ENCODE measurements at places on chromosomes 5 and 9.

DNA sequence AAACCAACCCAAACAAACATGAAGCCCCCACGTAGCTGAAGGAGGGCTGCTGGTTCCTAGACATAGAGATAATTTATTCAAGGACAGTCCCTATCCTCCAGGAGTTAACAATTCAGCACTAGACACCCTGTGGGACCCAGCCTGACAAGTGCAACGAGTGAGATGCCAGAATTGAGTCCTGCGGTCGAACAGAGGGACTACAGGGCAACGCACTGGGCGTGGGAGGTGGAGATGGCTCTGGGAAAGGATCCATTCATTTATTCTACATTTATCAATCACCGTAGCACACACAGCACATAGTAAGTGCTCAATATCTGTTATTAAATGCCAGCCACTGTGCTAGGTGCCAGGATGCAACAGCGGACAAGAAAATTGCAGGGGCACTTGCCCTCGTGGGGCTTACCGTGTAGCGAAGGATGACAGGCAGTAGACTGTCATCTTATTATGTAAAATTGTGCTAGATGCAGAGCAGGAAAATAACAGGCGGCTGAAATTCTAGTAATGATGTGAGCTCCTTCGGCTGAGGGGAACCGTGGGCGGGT is 855 bp upstream of the ARHGAP26 start:
- no peaks in the 10 kb centered on the region for H3K27me3 ChIP-seq
- peak overlapping the region; percentile 75 for H3K27ac ChIP-seq

DNA sequence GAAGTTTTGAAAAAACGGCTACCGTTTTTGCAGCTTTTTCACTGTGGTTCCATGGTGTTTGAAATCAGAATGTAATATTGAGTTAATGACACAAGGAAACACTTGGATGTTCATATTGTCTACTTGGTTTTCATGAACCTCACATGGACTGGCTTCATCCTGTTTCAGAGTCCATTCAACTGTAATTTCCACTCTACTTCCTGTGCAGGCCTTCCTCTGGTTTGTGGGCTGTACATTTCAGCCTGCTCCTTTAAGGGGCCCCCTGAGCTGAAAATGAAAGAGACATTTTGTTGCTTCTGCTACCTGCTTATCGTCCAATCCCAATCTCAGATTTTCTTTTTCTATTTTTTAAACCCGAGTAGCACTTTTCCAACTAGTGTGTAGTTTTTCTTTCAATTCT is 41.8 kb upstream of the CDKN2B start:
- peaks cover 5% of the 10 kb centered on the region for H3K27me3 ChIP-seq
- H3K27ac ChIP-seq = peak overlapping the region; percentile 65
- no peaks in the 10 kb centered on the region for H3K36me3 ChIP-seq

- no peak overlapping the region for H3K4me3 ChIP-seq
- H3K36me3 ChIP-seq = peaks cover 34% of the 10 kb centered on the region
Observed at GRCh38 chr9:76570826-76571225, 111.8 kb downstream of the GCNT1 start.

GRCh38 chr5:159224471-159224870 is 15.1 kb upstream of the RNF145 start:
- no peak overlapping the region for H3K27ac ChIP-seq
- no peaks in the 10 kb centered on the region for H3K36me3 ChIP-seq
- no peaks in the 10 kb centered on the region for H3K4me1 ChIP-seq
- H3K4me3 ChIP-seq = no peak overlapping the region
- DNase-seq = no peak

DNA sequence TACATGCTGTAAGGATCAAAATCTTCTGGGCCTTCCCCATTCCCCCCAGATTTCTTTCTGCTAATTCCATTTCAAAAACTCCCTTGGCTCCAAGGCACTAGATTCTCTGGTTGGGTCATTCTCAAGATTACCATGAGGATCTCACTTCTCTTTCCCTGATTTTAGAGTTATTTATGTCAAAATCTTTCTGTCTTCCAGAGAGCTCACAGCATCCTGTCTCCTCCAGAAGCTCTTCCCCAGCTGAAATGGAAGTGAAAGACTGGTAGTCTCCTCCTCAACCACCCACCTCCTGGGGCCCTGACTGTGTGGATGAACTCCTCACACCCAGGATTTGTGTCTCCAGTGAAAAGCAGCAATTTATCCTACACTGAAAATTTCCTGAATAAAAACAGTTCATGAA is 11.9 kb upstream of the ZNF366 start:
- no peak for DNase-seq
- peaks cover 16% of the 10 kb centered on the region for H3K36me3 ChIP-seq
- H3K27ac ChIP-seq = peak overlapping the region; percentile 15
- H3K4me1 ChIP-seq = peaks cover 22% of the 10 kb centered on the region
- no peaks in the 10 kb centered on the region for H3K27me3 ChIP-seq

DNA sequence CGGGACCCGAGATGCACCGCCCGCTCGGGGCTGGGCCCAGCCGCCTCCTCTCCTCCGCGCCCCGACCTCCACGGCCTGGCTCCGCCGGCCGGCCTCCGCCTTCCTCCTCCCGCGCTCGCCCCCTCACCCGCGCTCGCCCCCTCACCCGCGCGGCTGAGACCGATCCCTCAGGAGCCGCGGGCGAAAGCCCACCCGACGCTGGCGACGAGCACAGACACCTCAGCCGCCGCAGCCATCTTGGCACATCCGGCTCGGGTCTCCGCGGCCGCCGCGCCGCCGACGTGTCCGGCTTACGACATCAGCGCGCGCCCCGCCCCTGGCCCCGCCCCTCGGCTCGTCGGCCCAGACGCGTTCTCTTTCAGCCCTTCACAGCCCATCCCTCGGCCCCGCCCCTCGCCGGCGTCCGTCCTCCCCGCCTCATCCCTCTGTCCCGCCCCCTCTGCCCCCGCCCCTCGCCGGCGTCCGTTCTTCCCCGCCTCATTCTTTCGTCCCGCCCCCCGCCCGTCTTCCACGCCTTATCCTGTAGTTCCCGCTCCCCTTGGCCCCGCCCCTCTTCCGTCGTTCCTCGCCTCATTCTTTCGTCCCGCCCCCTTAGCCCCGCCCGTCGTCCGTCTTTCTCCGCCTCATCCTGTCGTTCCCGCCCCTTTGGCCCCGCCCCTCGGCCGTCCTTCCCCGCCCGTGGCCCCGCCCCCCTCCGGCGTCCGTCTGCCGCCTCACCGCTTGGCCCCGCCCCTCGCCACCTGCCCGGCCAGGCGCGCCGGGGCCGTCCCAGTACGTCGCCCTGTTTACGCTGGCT is at the start of gene SEC16A:
SEC16A (minus strand) TSS at position 248 of the 796 bp plus-strand sequence. CDS start 5,425 bp downstream, outside the sequence.
- peak within 1 kb of the TSS; percentile 99 for H3K4me3 ChIP-seq
- DNase-seq = peak; percentile 96
- H3K36me3 ChIP-seq = peaks cover 4% of the 10 kb centered on the region
- peaks cover 13% of the 10 kb centered on the region for H3K4me1 ChIP-seq
- peak within 1 kb of the TSS; percentile 100 for H3K27ac ChIP-seq

- no peaks in the 10 kb centered on the region for H3K27me3 ChIP-seq
- H3K4me1 ChIP-seq = peaks cover 93% of the 10 kb centered on the region
- DNase-seq = no peak
- H3K27ac ChIP-seq = peak overlapping the region; percentile 49
- no peak overlapping the region for H3K4me3 ChIP-seq
- peaks cover 54% of the 10 kb centered on the region for H3K36me3 ChIP-seq
Observed at GRCh38 chr5:119393746-119394145, 37.9 kb downstream of the TNFAIP8 start.

- no peaks in the 10 kb centered on the region for H3K36me3 ChIP-seq
- H3K4me3 ChIP-seq = no peak overlapping the region
- H3K27me3 ChIP-seq = no peaks in the 10 kb centered on the region
Observed at GRCh38 chr9:14218253-14218652, 95.7 kb downstream of the NFIB start.

DNA sequence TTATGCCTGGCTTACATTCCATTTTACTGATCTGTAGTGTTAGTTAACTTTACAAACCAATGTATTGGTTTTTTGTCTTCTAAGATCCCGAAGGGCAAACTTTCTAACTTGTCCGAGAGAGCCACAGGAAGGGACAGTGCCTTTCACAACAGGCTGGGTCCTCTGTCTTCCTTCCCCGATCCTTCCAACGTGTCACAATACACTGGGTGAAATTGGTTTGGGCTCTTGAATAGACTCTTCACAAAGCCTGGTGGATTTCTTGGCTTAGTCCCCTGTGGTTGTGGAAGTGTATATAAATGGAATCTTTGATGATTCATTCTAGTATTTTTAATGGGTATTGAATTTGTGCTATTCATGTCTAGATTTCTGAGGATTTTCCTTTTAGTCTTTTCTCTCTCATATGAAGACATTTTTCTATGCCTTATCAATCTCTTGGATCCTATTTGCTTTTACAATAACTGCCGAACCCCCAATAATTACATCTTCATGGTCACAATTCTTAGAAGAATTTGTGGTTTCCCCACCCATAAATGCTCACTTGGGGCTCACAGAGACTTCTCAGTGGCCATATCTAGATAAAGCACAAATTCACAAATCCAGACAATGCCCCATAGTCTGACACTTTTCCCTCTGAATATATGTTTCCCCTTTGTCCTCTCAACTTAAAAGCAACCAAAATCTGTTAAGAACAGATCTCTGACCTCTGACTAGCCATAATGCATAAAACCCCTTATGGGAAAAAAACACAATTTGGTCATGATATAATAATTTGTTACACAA is 107.7 kb downstream of the MTRR start:
- DNase-seq = no peak
- peaks cover 4% of the 10 kb centered on the region for H3K4me1 ChIP-seq
- H3K27me3 ChIP-seq = no peaks in the 10 kb centered on the region
- no peak overlapping the region for H3K4me3 ChIP-seq

- H3K27me3 ChIP-seq = no peaks in the 10 kb centered on the region
- no peak overlapping the region for H3K27ac ChIP-seq
- DNase-seq = no peak
- H3K36me3 ChIP-seq = no peaks in the 10 kb centered on the region
- no peak overlapping the region for H3K4me3 ChIP-seq
Observed at GRCh38 chr5:33023649-33024048, 312.5 kb downstream of the NPR3 start.

DNA sequence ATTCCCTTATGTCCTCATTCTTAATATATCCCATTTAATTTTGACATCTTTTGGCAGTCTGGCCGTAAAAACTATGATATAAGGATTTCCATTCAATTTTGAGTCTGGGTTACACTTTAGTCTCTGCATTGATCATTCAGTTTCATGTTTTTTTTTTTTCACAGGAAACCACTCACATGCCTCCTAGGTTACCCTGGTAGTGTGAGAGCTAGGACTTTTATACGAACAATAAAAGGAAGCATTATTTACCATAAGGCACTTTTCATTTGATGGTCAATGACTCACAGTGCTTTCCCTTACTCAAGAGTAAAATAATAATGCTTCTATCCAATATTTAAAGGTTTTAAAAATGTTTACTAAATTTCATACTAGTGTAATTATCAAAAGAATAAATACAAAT is 16.4 kb upstream of the DMAC1 start:
- no peak overlapping the region for H3K27ac ChIP-seq
- H3K27me3 ChIP-seq = no peaks in the 10 kb centered on the region
- no peaks in the 10 kb centered on the region for H3K36me3 ChIP-seq
- no peak overlapping the region for H3K4me3 ChIP-seq
- no peak for DNase-seq
- H3K4me1 ChIP-seq = no peaks in the 10 kb centered on the region

DNA sequence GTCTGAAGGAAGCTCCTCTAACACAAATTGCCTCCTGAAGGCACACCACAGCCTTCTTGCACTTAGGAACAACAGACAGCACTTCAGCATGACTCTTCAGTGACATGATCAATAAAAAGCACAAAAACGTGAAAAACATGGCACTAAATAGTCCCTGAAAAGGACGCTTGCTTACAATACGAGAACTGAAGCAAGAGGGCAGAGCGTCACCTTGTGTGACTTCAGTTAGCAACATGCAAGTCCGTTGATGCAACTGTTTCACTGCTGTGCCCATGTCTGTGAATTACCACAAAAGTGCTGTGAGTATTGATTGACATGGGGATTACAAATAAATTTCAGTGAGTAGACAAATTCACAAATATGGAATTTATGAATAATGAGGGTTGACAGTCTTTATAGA is 219.9 kb upstream of the GAS1 start:
- no peak overlapping the region for H3K4me3 ChIP-seq
- DNase-seq = no peak
- peaks cover 4% of the 10 kb centered on the region for H3K27me3 ChIP-seq
- no peaks in the 10 kb centered on the region for H3K4me1 ChIP-seq
- H3K36me3 ChIP-seq = no peaks in the 10 kb centered on the region
- no peak overlapping the region for H3K27ac ChIP-seq

GRCh38 chr5:66904189-66904588 is 292.4 kb downstream of the CD180 start:
- H3K4me3 ChIP-seq = no peak overlapping the region
- no peaks in the 10 kb centered on the region for H3K27me3 ChIP-seq
- DNase-seq = no peak
- no peaks in the 10 kb centered on the region for H3K36me3 ChIP-seq
- peaks cover 3% of the 10 kb centered on the region for H3K4me1 ChIP-seq

DNA sequence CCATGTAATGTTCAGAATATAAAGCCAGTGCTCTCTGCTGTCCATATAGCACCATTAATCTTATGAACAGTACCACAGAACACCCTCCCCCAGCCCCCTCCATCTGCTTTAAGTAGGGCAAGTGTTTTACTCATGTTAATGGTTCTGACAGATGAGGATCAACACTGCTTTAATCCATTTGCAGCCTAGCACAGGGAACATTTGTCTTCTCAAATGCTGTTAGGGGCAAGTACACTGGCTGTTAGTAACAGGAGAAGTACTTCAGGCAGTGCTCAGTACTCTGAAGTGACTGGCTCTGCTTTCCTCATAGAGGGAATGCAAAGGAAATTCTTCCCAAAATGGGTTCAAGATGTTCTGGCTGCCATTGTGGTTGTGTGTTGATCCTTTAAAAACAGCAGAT is 202.6 kb downstream of the DCP2 start:
- no peaks in the 10 kb centered on the region for H3K36me3 ChIP-seq
- H3K4me3 ChIP-seq = no peak overlapping the region
- no peaks in the 10 kb centered on the region for H3K4me1 ChIP-seq

GRCh38 chr9:86589273-86589672 is 235.1 kb upstream of the TUT7 start:
- H3K4me1 ChIP-seq = no peaks in the 10 kb centered on the region
- no peaks in the 10 kb centered on the region for H3K36me3 ChIP-seq
- H3K4me3 ChIP-seq = no peak overlapping the region
- DNase-seq = no peak

DNA sequence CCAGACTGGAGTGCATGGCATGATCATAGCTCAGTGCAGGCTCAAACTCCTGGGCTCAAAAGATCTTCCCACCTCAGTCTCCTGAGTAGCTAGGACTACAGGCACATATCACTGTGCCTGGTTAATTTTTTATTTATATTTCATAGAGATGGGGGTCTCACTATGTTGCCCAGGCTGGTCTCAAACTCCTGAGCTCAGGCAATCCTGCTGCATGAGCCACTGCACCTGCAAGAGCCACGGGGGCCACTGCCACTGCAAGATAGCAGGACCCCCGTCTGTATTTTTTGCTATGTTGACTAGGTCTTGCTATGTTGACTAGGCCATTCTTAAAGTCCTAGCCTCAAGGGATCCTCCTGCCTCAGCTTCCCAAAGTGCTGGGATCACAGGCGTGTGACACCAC is 6.5 kb downstream of the CYSTM1 start:
- H3K4me1 ChIP-seq = no peaks in the 10 kb centered on the region
- peaks cover 3% of the 10 kb centered on the region for H3K36me3 ChIP-seq
- no peak for DNase-seq
- H3K27ac ChIP-seq = no peak overlapping the region

Data from stimulated activated naive B cell treated with anti-CD40 and anti-IgM and Interleukin-4, amounts not matched to agents 10 μg/mL and 1 μg/mL and 100 μg/mL, for 72 hours (primary cell).